ENCODE measurements at places on chromosomes 7 and 10.

DNA sequence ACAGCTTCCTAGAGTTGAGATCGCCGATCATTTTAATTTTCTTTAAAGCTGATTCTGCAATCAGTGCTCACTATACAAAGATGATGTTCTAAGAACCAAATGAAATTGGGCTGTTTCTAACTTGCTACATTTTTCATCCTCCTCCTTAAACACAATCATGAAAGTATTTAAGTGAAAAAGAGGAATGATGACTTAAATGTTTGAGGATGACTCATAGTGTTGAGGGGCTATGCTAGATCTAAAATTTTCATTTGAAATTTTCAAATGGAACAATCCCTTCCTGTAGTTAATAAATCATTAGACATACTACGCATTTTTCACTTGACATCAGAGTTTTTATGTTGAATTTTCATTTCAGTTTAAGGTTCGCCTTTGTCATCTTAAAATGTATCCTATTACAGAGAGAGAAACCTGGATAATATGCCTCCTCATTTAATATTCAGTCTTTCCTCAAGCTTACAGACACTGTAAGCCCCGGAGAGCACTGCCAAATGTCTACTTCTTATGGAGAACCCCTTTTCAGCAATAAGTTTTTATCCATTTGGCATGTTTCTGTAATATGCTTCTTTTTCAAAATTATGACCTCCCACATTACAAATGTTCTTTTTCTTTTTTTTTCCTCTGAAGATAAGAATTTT is 499.6 kb downstream of the MAGI2 start:
- DNase-seq, result no peak

DNA sequence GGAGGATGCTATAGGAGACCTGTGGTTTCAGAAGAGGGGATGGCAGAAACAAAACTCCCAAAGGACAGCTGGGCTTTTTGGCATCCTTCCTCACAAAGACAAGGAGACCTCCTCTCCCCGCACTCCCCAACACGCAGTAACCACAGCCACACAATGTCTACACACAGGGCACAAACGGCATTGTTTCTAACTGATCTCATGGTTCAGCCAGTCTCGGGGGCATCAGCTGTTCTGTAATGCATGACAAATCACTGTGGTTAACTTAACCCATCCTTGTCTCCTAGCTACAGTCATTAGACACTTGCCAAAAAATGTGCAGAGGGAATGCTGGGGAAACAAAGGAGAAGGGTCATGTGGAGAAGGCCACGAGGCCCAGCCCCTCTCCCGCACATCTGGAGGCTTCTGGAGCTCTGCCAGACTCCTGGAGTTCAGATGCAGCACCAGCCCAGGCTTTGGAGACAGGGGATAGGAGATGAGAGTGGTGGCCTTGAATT is 7.6 kb upstream of the ADAMTS14 start:
- DNase-seq, result peak; percentile 89

- DNase-seq, result no peak
These were observed 105.4 kb downstream of the ITIH5 start for GRCh38 chr10:7561216-7561893.

GRCh38 chr7:42545049-42545724 is 308.2 kb upstream of the GLI3 start:
- DNase-seq, result no peak

DNA sequence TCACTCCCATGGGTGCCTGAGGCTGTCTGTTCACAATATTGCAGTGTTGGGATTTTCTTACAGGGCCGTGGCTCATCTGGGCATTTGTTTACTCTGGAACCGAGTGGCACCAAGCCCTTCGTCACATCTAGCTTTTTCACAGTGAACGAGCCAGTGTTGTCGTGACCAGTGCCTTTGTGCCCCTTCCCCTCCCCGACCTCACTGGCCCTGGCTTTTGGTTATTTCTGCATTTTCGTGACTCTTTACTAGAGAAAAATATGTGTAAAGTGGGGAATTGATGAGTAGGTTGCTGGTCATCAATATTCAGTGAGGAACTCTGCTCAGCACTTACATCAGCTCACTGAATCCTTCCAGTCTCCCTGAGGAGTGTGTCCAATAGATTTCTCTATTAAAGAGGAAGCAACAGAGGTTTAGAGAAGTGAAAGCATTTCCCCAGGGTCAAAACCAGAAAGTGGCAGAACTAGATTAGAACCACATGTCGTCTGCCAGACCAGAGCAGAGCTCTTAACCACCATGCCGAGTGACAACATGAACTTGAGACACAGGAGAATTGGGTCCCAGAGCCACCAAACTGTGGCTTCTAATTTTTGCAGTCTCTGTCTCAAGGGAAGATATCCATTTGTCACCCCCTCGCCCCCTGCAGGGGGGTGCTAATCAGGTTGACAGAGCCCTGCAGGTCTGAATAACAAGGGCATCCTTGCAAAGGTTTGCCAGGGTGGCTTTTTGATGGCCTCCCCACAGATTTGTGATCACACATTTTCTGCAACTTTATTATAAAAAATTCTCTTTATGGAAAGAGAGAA is 125.3 kb downstream of the CHN2 start:
- peak; percentile 63 for DNase-seq

GRCh38 chr7:82128546-82128945 is 315.0 kb downstream of the CACNA2D1 start:
- no peak for DNase-seq

DNA sequence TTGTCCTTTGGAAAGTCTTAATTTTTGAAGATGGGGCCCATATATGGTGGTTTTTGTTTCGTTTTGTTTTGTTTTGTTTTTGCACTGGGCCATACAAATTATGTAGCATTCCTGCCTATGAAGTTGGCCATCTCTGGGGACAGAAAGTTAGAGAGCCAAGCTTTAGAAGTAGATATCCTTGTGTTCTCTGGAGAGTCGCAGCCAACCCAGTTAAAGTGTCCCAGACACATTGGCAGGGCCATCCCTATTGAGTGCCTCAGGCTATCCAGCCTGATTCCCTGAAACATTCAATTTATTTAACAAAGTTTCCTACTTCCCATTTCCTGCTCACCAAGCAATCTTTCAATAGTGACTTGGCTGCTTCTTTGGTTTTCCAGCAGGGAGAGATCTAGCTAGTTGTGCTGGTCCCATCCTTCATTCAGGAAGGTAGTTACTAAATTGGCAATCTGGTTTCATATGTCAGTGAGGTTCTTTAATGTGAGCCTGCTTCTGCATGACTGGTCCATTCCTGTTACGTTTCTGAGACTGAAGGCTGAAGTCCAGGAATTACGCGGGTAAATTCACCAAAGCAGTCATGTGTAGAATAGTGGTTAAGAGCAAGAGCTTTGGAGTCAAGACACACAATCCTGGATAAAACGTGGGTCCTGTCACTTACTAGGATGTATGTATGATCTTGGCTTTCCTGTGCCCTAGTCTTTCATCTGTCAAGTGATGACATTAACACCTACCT is 49.3 kb upstream of the HBP1 start:
- DNase-seq, result no peak

DNA sequence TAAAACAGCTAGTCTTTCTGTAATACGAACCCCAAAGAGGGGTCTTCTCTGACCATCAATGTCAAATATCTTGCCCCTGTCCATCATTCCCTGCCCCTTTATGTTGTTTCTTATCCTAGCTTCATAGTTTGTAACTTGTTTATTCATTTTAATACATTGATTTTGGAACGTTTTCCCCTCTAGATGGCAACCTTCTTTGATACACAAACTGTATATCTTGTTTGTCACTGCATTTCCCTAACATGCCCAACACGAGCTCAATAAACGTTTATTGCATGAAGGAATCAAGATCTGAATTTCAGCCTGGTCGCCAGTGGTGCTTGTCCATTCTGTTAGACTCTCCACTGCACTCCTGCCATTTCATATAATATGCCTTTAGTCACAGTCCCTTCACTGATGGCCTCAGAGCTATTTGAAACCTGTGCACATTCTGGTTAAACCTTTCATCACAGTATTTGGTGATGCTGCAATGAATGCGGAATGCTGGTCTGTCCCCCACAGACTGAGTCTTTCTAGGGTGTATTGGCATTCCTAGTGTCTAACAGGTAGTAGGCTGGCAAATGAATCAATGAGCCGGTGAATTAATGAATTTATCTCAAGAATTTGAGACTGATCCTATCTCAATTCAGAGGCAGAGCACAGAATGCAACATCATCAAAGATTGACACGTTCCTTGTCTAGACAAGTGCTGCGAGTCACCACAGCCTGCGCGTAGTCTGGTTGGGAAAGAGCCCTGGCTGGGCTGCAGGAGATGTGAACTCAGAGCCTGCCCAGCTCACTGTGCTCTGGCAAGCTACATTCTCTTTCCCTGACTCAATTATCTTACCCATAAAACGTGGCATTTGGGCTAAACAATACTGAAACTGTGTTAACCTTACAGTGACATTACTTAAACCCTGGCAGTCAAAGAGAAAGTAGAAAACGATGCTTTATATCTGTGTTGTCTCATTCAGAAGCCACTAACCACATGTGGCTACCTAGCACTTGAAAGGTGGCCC is 55.2 kb upstream of the FRMD4A start:
- DNase-seq, result no peak

GRCh38 chr10:22442063-22442462 is 96.8 kb downstream of the SPAG6 start:
- DNase-seq, result no peak

- DNase-seq, result no peak
These were observed 24.2 kb downstream of the ARL5B start for GRCh38 chr10:18683427-18683826.

DNA sequence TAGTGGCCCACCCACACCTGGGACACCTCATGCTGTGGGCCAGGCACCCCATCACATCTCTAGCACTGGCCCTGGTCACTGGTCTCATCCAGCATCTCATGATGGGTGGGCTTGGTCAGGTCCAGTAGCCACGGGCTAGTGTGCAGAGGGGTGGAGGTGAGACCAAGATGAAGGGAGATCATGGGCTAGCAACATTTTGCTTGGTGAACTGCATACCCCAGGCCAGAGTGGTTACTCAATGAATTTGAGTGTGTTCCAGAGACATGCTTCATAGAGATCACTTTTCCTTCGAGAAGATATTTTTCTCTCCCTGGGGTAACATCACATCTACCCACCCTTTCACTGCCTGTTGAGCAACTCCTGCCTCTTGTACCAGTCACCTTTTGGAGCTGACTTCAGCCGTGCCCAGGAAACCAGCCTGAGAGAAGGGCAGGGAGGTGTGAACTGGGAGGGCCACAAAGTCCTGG is 44.2 kb downstream of the MINDY4 start:
- no peak for DNase-seq

DNA sequence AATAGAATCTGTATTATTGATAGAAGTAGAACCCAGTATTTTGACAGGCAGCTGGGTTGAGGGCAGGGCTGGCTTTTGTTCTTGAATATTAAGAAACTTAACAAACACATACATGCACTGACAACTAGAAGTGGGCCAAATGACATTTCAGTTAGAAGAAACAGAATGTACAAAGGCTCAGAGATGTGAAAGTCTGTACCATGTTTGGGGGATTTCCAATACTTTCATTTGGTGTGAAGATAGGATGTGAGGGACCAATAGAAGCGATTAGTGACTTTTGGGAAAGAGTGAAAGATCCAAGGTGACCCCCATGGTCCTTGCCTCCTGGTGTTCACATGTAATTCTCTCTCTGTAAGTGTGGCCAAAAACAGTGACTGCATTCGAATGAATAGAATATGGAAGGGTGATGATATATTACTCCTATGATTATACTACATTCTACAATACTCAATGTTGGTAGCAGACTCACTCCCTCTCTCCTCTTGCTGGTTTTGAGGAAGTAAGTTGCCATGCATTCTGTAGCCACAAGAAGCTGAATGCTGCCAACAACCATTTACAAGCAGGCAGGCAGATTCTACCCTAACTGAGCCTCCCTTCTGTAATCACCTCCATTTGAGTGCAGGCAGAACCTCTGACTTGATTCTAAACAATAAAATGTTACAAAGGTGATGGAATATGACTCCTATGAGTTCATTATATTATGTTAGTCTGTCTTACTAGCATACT is 151.4 kb downstream of the TMEM168 start:
- DNase-seq, result no peak

- no peak for DNase-seq
These were observed 5.4 kb upstream of the CYP3A5 start for GRCh38 chr7:99685129-99685758.

DNA sequence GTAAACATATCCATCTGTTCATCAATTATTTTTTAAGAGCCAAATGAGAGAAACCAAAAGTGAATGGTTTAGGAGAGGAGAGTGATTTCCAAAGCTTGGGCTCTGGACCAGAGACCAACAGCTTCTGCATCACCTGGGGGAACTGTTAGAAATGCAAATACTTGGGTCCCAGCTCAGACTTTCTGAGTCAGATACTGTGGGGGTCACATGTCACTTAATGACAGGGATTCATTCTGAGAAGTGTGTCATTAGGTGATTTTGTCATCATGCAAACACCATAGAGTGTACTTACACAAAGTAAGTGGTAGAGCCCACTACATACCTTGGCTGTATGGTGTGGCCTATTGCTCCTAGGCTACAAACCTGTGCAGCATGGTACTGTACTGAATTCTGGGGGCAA is 128.5 kb upstream of the PRR15 start:
- no peak for DNase-seq

- DNase-seq, result no peak
These were observed 70.7 kb downstream of the MALSU1 start for GRCh38 chr7:23369695-23370404.

- DNase-seq, result no peak
These were observed 117.7 kb downstream of the CCNY start for GRCh38 chr10:35453855-35454532.

DNA sequence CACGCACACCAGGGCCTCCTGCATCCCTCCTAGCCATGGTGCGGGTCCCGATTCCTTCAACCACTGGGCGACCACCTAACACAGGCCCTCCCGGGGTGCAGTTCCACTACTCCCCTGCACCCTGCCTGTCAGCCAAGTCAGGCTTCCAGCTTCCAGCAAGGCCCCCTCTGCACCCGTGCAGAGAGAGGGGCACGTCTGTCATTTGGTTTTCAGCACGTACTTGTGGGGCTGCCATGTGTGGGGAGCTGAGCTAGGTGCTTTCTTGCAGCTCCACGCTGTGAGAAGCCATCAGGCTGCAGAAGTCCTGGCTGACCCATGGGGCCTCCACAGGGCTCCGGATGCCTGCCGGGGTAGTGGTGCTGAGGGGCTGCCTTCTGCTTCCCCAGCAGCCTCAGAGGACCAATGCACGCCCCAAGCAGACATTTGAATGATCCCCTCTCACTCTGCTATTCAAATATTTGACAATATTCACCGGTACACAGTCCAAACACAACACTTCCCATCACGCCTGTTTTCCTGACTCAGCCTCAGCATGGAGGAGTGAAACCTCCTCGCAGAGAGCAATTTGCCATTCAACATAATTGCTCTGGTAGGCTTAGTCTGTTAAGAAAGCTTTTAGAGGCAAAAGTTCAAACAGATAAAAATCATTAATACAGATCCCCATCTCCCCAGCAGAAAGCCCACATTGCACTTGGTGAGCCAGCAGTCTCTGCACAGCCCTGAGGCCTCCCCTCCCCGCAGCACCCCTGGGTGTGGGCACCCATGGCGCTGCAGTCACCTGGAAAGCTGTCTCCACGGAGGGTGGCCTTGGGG is 449.9 kb downstream of the PTPRN2 start:
- no peak for DNase-seq

GRCh38 chr7:140297192-140297591 is 101.1 kb downstream of the SLC37A3 start:
- no peak for DNase-seq

DNA sequence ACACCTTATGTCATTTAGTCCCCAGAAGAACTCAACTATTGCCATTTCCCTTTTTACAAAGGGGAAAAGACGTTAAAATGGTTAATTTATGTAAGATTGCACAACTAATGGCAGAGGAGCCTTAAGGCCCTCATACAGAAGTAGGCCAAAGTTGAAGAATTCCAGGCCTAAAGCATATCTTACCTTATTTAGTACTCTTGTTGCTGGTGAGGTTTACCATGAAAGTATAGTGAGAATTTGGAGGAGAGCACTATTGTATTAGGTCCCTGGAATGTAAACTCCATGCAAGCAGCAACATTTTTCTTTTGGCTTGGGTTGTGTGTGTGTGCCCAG is 731 bp upstream of the CRPPA start:
- DNase-seq, result no peak

Measured in nucleus accumbens (tissue), 56 donors.